ENCODE measurements at places on chromosomes 11 and 22.

DNA sequence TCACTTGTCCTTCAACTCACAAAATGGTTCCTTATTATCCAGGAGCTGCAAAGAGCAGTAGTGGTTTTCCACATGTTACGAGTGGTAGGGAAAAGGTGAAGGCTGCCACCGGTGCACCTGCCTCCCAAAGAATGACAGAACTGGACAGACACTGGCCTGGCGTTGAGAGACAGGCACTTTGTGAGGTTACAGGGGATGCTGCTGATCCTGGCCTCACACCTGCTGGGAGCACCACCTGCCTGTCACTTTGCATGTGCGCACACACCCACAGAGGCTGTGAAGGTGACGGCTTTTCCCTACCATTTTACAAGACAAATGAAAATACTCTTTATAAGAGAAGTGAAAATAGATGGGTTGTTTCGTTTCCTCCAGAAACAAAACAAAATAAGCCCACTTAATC, 175.3 kb upstream of the B3GAT1 start:
- DNase-seq = no peak

DNA sequence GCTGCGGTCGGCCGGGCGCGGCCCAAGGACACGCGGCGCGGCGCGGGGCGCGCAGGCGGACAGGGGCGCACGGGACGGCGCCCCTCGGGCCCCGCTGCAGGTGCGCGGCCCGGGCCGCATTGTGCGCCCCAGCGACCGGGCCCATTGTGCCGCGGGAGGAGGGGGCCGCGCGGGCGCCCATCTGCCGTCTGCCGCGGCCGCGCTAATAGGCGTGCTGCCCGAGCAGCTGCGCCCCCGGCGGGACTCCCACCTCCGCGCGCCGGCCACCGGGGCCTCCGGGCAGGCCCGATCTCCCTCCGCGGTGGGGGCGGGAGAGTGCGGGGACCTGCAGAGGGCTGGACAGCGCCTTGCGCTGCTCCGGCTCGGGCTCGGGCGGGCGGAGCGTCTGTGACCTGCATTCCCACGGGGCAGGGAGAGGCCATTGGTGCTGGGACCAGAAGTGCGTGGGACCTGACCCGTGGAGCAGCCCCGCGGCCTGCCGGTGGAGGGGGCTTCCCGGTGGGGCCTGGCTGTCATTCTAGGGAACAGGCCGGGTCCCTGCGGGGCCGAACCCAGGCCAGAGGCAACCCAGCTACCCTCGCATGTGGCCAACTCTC, 933 bp downstream of the BRSK2 start:
- no peak for DNase-seq

DNA sequence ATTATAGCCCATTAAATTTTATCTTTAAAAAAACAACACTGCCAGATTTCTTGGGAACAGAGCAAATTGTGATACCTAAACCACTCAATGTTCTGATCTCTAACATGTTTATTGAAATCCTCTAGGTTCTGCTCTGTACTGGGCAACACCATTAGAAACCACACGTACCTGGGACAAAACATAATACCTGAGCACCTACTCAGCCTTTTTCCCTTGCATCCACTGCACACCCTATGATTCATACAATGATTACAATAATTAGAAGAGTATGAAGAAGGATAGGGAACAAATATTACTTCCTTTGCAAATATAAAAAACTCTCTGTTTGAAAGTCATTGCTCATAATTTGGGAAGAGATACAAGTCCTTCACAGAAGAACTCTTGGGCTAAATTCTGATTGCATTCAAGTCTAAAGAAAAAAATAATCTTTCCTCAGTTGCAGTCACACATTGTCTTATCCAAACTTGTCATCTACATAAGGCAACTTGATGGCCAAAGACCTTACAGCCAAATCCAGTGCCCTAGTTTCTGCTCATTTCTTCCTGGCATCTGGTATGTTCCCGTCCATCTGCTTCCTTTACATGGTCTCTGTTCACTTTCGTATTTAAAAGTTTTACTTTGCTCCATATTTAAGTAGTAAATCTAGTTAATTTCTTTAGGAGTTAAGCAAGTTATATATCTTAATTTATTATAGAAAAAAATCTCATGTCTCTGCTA, 407.4 kb downstream of the LRRC4C start:
- DNase-seq = no peak

GRCh38 chr11:2328656-2329354, 27.0 kb downstream of the TSPAN32 start:
- DNase-seq = no peak

DNA sequence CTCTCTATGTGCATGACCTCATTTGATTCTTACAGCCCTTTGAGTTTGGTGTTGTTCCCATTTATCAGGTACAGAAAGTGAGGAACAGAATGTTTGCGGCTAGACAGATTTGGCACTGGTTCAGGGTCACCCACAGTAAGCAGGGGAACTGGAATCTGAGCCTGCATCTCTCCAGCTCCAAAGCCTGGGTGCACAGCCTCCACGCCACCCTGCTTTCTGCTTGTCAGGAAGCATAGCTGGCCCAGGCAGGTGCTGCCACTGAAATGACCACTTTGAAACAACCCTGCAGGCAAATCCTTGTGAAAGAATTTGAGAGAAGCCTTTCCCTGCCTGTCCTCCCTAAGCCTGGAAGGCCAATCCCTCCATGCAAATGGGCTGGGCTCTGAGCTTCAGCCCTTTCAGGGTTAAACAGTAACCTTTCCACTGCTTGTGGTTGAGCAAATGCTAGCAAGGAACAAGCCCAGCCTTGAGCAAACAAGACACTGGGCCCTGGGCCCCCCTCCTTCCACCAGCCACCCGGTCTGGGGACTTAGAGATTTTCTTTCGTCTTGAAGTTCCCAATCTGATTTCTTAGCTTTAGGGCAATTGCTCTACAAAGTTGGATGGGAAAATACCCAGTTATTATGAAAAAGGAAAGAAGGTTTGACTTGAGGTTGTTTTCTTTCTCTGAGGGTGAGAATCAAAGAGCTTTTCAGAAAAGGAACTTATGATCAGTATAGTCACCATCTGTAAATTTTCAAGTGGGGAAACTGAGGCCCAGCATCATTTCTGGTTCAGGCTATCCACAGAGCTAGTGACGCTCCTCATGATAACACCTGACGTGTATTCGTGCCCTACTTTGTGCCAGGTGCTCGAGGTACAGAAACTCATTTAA, 19.4 kb downstream of the EHF start:
- no peak for DNase-seq

GRCh38 chr11:131811383-131811782, 441.0 kb downstream of the NTM start:
- no peak for DNase-seq

GRCh38 chr11:76069001-76069400, 137.3 kb downstream of the WNT11 start:
- no peak for DNase-seq

DNA sequence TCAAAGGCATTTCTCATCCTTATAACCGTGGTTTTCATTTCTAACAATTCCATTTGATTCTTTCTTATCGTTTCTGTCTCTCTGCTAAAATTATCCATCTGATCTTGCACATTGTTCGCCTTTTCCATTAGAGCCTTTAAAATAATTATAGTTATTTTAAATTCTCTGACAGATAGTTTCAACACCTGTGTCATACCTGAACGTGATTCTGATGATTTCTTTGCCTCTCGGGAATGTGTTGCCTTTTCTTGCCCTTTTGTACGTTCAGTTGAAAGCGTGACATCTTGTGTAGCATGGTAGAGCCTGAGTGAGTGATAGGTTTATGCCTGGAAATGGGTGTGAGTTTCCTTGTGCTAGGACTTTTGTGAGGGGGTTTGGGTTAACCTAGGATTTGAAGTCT, 121.5 kb upstream of the NARS2 start:
- no peak for DNase-seq

- DNase-seq = no peak
Measured at GRCh38 chr11:6655790-6656583, at the start of gene DCHS1. Gene DCHS1 (minus strand): TSS chr11:6655809. CDS start chr11:6641613, 14,196 bp downstream.

DNA sequence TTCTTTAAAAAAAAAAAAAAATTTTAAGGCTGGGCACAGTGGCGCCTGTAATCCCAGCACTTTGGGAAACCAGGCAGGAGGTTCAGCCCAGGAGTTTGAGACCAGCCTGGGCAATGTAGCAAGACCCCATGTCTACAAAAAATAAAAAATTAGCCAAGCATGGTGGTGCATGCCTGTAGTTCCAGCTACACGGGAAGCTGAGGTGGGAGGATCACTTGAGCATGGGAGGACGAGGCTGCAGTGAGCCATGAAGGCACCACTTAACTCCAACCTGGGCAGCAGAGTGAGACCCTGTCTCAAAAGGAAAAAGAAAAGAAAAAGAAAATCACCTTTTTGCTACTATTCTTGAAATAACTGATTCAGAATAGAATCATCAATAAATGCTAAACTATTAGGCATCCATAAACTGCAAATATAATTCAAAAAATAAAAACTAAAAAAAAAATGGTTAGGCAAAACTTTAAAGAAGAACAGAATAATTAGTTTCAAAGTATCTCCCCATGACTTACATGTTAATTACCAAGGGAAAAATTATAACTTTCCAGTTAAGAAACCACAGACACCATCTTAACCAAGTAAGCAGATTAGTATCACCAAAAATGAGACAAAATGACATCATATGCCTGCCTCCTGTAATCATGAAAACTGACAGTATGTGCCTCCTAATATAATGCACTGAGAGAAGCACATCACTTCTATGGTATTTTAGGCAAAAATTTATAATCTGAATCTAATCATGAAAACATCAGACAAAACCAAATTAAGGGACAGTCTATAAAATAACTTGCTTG, 63.6 kb downstream of the DENND5A start:
- DNase-seq = no peak

GRCh38 chr11:128745311-128746136, 51.7 kb downstream of the FLI1 start:
- DNase-seq = no peak

DNA sequence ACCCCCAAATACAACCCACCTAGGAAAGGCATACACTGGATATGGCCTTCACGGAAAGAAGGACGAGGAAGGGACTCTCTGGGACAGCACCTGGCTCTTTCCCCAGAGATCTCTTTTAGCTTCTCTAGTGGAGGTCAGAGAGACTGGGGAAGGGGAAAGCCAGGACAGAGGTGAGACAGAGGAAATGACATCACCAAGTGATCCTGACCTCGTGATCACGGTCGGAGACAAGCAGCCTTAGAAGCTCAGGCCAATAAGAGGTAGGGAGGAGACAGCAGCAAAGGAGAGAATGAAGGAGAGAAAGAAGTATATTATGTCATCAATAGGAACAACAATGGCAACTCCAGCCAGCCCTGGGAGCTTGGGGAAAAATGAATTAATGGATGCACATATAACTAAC, 15.4 kb upstream of the TMPRSS13 start:
- DNase-seq = no peak

GRCh38 chr22:25360411-25360810, 141.0 kb downstream of the CRYBB2 start:
- DNase-seq = no peak

DNA sequence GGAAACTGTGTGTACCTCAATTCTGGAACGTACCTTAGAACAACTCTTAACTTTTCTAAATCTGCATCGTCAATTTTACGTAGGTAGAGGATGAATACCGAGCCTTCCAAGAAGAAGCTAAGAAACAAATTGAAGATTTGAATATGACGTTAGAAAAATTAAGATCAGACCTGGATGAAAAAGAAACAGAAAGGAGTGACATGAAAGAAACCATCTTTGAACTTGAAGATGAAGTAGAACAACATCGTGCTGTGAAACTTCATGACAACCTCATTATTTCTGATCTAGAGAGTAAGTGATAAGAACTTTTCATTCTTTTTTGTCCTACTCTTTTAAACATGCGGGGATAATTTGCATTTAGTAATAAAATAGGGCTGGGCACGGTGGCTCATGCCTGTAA, 53.5 kb downstream of the SPECC1L start:
- no peak for DNase-seq

DNA sequence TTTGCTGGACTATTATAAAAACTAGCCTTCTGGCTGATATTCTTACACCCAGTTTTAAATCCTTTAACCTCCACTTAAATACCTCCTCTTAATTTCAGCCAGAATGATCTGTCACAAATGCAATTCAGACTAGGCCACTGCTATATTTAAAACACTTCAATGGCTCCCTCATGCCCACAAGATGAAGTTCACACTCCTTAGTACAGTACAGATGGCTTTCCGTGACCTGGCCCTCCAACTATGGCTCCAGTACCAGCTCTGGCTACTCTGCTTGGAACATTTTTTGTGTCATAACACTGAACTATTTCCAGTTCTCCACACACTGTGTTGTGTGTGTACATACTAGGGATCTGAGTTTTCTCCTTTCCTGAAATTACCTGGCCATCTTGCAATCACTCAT, 353.4 kb downstream of the SOX6 start:
- no peak for DNase-seq

- DNase-seq = no peak
Measured at GRCh38 chr11:120424970-120425332, 86.6 kb upstream of the GRIK4 start.

DNA sequence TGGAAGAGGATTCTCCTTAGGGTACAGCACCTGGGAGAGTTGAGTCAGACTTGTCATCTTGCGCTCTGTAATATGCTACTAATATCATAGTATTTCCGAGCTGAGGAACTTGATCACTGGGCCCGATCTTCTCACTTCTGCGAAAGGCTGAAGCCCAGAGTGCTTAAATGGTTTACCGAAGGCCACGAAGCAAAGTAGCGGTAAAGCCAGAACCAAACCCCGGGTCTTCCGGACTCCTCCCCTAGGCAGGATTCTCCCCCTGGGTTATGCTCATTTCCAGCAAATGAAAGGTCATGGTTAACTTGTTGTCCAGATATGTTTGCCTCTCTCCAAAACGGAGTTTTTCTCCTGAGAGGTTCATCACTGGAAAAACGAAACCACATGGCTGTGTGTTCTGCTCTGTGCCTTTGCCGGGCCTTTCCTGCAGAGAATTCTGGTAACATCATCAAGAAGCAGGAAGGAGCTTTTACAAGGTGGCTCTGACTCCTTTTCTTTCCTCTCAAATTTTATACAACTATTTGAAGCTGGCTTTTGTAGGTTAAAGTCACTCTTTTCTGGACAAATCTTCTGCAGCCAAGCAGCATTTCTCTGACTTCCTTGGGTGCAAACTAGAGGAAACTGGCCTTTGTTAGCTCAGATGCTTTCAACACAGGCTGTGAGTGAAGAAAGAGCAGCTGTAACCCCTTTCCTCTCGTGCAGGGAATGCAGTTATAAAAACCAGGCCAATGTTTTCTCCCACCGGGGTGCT, 35.5 kb downstream of the UBASH3B start:
- no peak for DNase-seq

- no peak for DNase-seq
Measured at GRCh38 chr11:2473361-2474058, 28.7 kb downstream of the KCNQ1 start.

- DNase-seq = no peak
Measured at GRCh38 chr11:12824281-12825041, 150.2 kb downstream of the TEAD1 start.

DNA sequence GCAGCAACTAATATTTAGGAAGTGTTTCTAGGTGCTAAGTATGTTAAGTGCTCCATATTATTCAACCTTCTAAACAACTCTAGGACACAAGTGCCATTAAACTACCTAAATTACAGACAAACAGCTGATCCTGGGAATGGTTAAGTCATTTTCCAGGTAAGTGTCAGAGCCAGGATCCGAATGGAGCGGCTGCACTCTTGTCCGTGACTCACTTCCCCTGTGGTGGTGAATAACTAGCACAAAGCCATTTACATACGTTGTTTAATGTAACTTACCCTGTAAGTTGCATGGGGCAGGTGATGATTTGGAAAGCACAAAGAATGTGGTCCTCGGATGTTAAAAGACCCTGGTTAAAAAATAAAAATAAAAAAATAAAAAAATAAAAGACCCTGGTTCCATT, 8.8 kb upstream of the PRG2 start:
- DNase-seq = no peak

- DNase-seq = no peak
Measured at GRCh38 chr11:93396316-93396715, 65.8 kb downstream of the DEUP1 start.

GRCh38 chr11:132772703-132773545, 759.4 kb downstream of the OPCML start:
- DNase-seq = no peak
